Right kidney (tissue), 9 donors: ENCODE measurements at places on chromosomes 5 and 9.
A peak's percentile ranks its signal among the peaks of the same experiment; 100 is the strongest.

DNA sequence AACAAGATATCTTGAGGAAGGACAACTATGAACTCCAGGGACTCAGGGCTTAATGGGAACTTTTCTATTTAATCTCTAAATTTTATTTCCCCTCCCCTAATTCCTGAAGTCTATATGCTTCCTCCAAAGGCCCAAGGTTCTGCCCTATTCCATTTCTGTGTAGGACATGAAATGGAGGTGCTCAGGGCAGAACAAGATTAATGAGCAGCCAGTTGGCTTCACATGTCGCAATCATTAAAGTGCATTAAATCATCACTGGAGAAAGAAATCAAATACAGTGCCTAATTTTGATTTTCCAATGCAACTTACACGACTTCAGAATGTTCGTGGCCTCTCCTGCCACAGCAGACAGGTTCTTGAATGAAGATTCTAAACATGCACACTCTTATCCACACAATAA lies 862.1 kb downstream of the PTPRD start:
- DNase-seq: no peak

DNA sequence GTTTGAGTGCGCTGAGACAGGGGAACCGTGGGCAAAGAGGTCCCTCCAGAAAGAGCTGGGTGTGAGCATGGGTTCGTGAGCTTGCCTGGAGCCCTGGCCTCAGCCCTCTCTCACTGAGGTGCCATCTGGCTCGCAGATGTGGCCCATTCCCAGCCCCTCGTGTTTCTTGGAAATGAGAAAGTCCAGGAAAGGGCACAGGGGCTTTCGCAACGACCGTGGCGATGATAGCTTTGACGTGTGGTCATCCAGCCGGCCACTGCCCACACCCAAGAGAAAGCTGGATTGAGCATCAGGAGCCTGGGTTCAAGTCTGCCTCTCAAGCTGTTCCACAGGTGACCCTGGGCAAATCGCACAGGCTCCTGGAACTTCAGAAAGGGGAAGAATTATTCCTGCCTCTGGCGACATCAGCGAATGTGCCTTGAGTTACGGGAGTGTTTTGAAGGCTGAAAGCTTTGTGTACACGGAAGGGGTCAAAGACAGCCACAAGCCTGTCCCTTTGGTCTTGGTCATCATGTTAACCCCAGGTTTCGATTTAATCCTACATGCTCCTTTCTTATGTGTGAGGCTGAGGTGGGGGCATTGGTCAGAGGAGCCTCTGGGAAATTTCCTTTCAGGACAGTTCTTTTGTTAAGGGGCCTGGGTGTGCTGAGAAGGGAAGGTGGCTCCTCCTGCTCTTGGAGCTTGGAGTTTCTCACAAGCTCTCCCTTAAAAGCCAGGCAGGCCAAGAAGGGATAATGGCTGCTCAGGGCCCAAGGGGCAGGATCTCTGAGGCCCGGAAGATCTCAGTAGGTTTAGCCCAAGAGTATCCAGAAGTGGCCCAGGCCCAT lies 41.7 kb upstream of the IL17B start:
- no peak for DNase-seq

DNA sequence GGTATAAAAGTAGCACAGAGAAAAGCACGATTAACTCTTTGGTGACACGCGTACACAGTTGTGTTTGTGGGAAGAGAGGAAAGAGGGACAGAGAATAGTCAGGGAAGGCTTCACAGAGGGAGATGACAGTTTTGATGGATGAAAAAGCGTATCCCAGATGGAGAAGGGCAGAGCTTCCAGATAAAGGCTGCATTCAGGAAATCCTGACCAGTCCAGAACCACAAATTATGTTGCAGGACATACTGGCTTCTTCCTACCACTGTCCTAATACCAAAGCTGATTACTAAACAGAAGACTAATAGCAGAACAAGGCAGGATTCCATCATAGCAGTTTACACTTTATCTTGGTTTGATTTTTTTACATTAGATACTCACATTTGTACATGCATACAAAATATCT lies 34.5 kb downstream of the SLC31A2 start:
- no peak for DNase-seq

- no peak for DNase-seq
These were observed 28.1 kb downstream of the MACIR start for GRCh38 chr5:103286622-103287021.

DNA sequence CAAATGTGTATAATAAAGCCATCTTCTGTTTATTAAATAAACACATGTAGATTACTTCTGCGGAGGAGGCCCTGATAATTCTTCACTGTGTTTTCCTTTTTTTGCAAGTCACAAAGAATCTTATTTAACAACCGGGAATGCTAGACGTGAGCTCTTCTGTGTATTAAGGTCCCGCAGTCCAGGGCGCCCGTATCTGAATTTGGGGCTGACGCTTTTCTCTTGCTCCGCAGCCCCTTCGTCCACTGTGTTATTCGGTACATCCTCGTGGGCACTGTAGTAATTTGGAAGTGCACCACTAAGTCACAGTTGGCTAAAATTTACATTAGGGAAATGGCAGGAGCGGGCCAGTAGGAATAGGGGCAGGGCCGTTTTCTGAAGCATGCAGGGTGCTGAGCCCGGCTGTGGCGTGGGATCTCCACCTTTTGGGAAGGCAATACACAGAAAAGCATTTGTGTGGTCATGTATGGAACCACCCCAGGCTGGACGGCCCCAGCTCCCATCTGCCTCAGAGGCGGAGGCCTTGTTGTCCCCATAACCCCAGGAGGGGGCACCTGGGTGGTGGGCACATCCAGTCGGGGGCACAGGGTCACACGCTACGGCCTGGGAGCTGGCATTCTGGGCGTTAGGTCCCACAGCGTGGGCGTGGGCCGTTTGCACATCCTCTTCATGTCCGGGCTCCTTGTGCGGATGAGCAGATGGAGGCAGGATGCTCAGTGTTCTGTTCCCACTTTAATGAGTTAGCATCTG lies 258.7 kb upstream of the IRX4 start:
- no peak for DNase-seq

DNA sequence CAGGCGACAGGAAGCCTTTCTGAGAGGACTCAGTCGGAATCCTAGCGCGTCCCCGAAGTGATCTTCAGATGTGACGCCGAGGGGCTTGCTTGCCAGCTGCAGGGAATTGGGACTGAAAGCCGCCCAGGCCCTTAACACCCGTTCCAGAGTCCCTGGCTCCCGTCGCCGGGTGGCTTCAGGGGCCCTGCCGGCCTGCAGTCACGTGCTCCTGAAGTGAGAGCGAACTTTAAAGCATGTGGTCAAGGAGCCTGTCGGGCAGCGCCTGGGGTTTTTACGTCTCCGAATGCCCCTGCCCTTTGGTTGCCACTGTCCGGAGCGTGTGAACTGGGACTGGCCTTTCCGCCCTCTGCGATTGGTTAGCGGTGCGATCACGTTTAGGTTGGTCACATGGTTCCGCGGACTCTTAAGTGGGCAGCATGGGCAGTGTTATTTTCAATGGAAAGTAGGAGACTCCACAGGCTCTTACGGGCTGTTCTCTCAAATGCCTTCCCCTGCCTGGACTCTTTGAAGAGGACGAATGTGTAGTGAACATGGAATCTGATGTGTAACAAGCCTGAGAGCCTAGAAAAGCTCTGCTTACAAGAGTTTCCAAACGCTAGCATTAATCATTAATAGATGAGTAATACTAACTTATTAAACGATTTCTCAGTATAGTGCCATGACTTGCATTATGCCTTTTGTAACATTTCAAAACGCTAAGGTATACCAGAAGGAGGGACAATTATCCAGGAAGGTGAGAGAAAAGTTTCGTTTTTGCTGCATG lies 1.9 kb downstream of the VLDLR start:
- peak; percentile 85 for DNase-seq

DNA sequence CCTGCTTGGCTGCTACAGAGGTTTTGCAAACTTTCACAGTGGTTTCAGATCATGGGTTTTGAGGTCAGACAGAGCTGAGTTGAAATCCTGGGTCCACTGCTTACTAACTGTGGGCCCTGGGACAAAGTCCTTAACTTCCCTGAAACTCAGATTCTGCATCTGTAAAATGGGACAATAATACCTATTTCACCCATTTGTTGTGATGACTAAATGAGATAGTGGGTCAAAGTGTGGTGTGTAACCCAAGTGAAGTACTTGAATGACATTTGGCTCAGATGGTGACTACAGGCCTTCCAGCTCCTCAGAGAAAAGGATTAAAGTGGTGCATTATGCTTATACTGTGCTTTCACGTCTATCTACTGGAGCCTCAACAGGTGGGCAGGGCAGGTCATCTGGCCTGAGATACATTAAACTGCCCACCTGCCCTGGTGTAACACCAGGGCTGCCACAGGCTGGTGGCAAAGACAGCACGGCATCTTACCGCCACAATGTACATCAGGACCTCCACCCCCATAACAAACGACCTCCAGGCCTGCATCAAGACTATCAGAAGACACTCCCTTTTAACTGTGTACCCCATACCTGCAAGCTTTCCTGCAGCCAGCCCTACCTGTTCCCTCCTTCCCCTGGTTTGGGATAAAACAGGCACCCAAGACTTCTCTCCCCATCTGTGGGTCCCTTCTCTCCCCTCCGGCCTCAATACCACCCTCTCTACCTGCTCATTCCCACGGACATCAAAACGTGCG lies 846 bp upstream of the TRAF1 start:
- no peak for DNase-seq

GRCh38 chr5:69299625-69300024 lies 33.0 kb downstream of the CCDC125 start:
- no peak for DNase-seq

- DNase-seq: no peak
These were observed 57.1 kb upstream of the RNU6ATAC start for GRCh38 chr9:134221273-134222017.

DNA sequence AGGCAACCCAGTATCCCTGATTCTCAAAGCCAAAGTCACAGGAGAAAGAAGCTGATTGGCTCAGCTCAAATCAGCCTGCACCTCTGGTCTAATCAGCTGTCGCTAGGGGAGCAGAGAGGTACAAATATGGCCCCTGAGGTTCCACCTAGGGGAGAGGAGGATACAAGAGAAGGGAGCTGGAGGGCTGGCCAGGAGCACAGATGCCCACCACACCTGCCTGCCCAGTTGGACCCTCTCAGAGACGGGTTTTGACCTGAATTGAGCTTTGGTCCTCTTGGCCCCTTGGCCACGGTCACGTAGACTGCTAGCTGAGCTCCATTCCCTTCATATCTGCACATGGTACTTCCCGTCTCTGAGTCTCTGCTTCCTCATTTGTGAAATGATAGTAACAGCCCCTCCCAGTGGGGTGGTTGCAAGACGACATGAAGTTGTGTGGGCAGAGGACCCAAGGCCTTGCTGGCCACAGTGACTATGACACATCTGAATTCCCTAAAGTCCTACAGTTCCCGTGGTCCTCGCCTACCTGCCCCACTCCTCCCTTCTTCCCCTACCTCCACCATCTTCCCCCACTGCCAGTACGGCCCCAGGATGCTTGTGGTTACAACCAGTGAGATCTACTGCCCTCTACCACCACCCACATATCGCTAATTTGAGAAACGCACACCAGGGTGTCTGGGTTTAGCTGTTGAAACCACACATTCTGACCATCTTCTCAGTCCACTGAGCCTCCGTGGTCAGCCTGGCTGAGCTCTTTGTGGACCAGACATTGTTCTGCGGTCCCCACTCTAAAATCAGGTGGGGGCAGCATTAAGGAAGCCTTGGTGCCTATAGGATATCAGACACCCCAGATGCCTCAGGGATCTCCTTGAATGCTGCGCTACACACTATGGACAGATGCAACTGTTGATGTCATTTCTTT lies 60.3 kb upstream of the NEK6 start:
- no peak for DNase-seq

GRCh38 chr5:39680213-39680612 lies 255.4 kb upstream of the DAB2 start:
- no peak for DNase-seq

DNA sequence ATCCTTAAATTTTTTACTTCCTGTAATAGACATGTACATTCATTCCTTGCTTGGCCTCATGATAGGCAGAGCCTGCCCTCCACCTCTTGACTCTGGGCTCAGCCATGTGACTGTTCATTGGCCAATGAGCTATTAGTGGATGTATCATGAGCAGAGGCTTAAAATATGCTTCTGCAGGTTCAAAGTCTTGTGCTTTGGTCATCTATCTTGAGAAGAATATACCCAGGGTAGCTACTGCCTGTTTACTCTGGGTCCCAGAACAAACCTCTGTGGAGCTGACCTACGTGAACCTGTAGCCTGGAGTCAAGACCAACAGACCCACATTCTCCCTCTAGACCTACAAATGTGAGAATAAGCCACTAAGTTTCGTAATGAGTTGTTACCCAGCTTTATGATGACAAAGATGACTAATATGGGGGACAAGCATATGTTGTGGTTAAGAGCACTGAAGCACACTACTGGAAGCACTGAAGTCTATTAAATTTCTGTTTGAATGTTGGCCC lies 244.4 kb downstream of the MAST4 start:
- DNase-seq: no peak

GRCh38 chr5:1036504-1037122 lies 28.0 kb downstream of the NKD2 start:
- DNase-seq: no peak

GRCh38 chr5:23411200-23411599 lies 96.2 kb upstream of the PRDM9 start:
- DNase-seq: no peak

GRCh38 chr5:120228262-120229031 lies 235.7 kb upstream of the PRR16 start:
- DNase-seq: no peak

DNA sequence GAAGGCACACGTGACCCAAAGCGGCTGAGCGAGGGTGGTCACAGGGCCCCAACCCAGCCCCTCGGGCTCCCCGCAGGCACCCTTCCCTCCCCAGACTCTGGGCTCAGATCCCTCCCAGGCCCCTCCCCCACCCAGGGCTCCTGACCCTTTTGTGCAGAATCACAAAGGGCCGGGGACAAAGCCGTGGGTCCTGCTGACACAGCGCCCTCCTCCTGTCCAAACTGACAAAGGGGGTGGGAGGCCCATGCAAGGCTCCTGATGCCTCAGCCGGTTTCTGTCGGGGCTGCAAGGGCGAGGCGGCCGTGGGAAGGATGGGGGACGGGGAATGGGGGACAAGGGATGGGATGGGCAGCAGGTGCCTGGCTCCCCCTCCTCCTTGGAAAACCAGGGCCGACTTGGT lies 43.5 kb upstream of the UBAC1 start:
- DNase-seq: no peak

DNA sequence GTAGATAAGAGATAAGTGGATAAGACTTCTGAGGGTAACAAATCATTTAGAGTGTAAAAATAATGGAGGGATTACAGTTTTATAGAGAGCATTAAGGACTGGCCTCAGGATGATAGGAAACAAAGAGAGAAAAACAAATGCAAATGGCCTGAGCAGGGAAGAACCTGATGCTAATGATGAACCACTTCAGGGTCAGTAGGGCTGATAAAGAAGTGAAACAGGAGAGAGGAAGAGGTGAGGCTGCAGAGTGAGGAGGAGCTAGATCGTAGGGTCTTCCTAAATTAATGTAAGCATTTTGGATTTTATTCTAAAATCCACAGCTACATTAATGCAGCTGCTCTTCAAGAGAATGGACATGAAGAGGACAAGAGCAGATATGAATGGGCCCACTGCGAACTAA lies 698.0 kb upstream of the MEF2C start:
- DNase-seq: no peak
